Immature natural killer cell (primary cell): ENCODE measurements at places on chromosomes 3 and 15. TPM values are rescaled to one million over a fixed set of nuclear protein-coding genes. Genes with fewer than 3 reads are reported as not detected.

DNA sequence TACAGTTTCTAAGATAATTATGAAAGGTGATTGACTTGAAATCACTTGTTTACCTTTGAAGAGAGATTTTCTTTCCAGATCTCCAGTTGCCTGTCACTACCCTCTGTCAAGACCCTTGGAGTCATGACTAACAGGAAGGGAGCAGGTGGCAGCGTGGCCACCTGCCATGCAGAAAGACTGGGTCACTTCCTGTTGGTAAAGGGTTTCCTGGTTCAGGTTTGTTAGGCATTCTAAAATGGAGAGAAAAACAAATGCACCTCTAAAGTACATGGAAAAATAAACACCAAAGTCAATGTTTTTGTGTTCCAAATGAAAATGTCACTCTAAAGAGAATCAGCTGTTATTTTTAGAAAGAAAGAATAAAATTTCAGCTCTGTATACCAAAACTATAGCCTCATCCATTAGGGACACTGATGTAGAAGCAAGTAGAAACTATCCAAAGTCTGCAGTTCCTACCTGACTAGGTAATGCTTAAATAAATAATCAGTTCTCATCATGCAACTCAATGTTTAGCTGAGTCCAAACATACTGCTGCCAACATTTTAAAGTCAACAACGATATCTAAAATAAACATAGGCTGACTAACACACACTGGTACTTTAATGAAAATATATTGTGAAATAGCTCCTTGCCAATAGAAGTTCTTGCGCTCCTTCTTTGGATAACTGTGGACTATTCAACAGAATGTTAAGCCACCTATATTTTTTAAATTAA is 23.9 kb upstream of the TM4SF1 start:
- no peak for DNase-seq

DNA sequence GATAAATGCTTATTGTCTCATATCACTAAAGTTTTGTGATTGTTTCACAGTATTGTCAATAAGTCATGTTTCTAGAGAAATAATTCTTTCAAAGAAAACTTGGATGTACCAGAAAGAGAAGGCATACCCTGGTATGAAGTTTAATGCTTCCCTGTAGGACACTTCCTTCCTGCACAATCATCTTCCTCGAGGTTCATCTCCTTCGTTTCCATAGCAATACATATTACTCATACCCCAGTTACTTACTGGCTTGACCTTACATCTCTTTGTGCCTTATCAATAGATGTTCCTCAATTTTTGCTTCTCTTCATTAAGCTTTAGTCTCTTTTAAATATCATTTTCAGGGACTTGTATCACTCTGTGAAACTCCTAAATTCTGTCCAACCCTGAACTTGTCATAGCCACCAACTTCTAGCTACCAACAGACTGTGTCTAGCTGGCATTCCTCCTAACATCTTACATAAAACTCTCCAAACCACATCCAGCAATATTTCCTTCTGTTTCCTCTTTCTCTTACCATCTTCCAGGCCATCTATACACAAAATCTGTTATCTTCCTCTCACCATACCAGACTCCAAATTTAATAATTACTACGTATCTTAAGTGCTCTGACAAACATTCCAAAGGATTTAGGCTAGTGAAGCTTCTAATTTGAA is 134.3 kb downstream of the GADL1 start:
- no peak for DNase-seq

DNA sequence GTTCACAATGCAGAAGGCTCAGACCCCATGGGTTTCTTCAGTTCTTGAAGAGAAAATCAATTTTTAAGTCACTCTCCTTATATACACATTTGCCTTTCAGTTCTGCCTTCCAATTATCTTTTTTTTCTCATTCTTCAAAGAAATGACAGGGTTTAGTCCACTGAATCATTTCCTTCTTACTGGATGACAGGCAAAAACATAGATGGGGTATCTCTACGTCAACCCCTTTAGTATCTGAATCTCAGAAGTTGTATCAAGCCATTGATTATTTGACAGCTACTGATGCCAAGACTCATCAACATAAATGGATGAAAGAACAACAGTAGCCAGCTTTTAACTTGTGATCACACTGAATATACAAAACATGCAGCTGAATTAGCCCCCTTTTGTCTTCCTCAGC is 6.5 kb downstream of the ATOSA start:
- DNase-seq, result no peak

DNA sequence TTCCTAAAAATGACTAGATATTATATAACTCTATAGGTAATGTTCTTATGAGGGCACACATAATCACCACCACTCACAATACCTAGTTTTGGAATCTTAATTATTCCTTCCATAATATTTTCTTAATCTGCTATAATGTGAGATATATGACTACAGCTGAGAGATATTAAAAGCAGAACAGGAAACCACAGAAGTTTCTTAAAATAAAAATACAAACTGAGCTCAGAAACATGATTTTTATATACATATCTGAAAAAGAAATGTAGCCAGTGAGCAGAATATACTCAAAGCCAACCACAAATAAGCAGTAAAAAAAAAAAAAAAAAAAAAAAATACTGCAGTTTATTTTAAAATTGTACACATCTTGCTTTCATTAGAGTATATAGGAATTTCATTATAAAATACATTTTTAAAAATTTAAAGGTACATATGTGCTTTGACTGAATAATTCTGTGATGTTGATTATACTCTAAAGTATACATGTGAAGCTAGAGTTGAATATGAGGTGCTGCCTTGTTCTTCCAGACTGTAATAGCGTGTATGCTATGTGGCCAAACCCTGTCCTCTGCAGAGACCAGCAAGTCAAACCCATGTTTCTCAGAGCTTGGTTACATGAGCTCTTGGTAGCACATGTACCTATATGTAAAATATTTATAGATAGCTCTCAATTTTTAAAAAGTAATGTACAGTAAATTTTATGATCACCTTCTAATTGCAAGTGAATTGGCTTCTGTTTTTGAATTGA is 175.0 kb downstream of the UBE2E2 start:
- no peak for DNase-seq

- DNase-seq, result peak; percentile 48
Measured at GRCh38 chr3:71069797-71070196, 513.7 kb downstream of the FOXP1 start.

DNA sequence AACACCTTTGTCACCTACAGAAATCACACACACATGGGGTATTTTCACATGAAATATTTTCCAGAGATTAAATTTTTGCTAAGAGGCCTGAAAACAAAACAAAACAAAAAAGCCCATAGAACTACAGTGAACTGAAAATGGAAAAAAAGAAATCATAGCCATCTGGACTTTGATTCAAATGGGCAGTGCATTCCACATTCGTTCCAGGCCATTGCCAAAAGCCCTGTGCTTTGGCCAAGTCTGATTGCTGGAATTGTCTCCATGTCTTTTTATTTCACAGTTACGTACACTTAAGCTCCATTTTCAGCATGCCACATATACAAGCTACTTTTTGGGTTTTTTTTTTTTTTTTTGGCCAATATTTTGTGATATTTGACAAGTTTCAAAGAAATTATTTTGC is 47.1 kb downstream of the TFG start:
- no peak for DNase-seq

RAB27A gene
- 150 TPM for polyA plus RNA-seq

DNA sequence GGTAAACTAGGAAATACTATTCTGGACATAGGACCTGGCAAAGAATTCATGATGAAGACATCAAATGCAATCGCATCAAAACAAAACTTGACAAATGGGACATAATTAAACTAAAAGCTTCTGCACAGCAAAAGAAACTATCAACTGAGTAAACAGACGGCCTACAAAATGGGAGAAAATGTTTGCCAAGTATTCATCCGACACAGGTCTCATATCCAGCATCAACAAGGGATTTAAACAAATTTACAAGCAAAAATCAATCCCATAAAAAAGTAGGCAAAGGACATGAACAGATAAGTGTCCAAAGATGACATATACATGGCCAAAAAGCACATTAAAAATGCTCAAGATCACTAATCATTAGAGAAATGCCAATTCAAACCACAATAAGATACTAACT is 1088.9 kb downstream of the NAALADL2 start:
- no peak for DNase-seq

GRAMD1C gene
- 0.45 TPM for polyA plus RNA-seq
